NCI-H510A (cell line): ENCODE measurements at places on chromosomes 7 and 10.

- no peak for DNase-seq
These were observed 41.6 kb upstream of the MET start for GRCh38 chr7:116630357-116630756.

- no peak for DNase-seq
These were observed 1004.0 kb upstream of the C7orf33 start for GRCh38 chr7:147586526-147586925.

DNA sequence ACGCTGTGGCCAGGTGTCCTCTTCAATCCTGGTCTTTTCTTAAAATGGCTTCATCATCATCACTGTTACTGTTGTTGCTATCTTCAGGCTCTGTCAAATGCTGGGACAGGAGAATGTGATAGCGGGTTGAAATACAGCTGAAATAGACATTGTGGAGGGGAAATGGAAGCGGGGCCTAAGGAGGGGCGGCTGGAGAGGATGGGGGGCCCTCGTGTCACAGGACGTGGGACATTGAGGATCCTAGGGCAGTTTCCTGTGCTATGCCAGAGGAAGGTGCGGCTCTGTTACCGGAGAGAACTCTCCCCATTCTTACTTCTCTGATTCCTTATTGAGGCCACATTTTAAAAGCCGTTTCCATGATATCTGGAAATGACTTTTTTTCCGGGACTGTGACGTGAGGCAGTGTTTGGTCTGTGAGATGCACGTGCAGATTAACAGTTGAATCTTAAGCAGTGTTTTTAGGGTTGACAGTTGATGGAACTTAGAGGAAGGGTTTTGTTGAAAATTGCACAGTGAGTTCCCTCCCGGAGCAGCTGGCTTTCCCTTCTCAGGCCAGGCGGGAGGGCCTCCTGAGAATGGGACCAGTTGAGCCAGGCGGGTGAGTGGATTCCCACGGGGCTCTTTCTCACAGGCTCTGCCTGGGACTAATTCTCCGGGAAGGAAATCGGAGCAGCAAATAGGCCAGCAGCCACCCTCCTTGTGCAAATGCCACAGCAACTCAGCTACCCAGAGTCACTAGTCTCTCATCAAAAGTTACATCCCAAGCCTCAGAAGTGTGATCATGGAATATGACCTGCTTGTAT is 125.2 kb downstream of the TACC2 start:
- DNase-seq, result no peak

GRCh38 chr10:79333513-79333912 is 13.8 kb upstream of the PPIF start:
- DNase-seq, result no peak

GRCh38 chr10:5551531-5552375 is 27.0 kb downstream of the CALML3 start:
- no peak for DNase-seq

GRCh38 chr7:139426258-139427028 is 57.0 kb downstream of the KLRG2 start:
- DNase-seq, result peak; percentile 22

GRCh38 chr10:11168423-11169090 is 150.9 kb downstream of the CELF2 start:
- no peak for DNase-seq
